Stimulated activated CD8-positive, alpha-beta memory T cell treated with anti-CD3 and anti-CD28 coated beads, Interleukin-7, amount 100 ng/mL, for 48 hours (primary cell): ENCODE measurements at places on chromosomes 7 and 10.

DNA sequence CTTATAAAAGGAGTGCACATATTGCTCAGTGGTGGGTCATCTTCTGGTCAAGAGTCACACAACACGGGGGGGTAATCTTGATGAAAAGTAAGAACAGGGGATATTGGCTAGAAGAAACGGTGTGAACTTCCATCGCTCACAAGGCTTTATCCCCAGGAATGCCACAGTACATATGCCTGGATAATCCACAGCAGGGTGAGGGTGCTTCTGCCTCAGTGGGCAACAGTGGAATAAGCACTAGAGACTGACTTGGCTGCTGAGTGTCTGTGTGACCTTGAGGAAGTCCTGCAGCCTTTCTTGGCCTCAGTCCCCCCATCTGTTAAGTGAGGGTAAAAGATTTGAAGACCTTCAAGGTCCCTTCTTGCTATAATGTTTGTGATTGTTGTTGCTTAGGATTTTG is 44.9 kb upstream of the SHH start:
- DNase-seq, result no peak

- DNase-seq, result no peak
These were observed 176.3 kb upstream of the SLC26A5 start for GRCh38 chr7:103622274-103622673.

DNA sequence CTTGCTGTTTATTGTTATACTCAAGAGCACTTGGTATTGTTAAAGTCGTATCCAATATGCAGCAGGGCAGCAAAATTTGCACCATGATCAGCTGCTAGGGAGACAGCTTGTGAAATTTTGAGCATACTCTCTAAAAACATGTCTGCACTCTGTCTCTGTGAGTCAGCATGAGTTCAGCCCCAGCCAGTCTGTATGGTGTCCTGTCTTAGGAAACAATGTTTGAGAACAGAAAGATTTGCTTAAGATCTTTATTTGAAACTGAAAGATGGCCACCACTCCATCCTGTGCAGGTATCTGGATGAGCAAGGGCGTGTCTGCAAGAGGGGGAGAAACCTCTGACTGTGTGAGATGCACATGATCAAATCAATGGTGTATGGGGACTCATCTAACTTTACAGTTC is 97.1 kb downstream of the GNAI1 start:
- DNase-seq, result no peak

DNA sequence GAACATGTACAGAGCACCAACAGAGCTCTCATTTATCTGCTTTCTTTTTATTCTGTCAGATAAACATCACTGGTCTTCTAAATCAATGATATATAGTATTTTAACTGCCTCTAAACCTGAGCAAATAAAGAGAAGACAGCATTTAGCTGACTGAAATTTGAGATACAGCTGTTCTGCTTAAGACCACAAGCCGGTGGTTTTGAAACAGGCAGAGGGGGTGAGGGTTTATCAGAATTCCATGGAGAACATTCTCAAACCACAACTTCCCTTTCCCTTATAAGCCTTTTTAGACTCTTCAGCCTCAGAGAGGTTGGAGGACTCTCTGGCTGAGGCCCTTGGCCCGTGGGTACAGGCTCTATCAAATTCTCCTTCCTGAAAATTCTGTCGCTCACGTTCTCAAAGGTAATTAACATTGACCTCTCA is 87.4 kb upstream of the RSU1 start:
- DNase-seq, result no peak

DNA sequence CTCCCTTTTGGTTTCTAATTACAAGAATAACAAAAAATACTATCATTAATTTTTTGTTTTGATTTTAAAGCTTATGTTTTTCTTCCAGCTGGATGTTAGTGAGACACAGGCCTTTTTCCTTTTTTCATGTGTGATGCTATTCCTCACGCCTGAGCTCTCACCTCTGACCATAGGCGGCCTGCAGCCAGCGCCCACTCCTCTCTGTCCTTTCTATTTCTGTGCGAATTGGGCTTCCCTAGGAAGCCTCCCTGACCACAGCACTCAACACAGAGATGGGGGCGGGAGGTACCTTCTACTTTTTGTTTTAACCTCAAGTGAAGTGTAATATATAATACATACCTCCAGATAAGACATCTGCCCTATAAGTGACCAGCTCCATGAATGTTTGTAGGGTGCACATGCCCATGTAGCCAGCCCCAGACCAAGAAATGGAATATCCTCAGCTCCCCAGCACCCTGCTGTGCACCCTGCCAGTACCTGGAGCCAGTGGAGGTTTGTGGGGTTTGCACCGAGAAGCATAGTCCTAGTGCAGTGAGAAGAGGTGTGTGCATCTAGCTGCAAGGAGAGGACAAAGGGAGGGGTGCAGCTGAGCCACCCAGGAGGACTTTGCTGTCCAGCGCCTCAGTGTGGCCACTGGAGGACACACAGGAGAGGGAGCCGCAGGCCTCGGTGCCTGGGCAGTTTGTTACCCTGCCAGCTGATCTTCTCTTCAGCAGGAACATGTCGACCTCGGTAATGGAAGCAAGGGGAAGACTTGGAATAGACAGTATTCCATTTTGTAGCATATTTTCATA is 38.5 kb downstream of the BNIP3 start:
- DNase-seq, result no peak

GRCh38 chr10:77195101-77195500 is 442.5 kb downstream of the KCNMA1 start:
- DNase-seq, result no peak

- no peak for DNase-seq
These were observed 53.8 kb downstream of the HGF start for GRCh38 chr7:81715984-81716588.

DNA sequence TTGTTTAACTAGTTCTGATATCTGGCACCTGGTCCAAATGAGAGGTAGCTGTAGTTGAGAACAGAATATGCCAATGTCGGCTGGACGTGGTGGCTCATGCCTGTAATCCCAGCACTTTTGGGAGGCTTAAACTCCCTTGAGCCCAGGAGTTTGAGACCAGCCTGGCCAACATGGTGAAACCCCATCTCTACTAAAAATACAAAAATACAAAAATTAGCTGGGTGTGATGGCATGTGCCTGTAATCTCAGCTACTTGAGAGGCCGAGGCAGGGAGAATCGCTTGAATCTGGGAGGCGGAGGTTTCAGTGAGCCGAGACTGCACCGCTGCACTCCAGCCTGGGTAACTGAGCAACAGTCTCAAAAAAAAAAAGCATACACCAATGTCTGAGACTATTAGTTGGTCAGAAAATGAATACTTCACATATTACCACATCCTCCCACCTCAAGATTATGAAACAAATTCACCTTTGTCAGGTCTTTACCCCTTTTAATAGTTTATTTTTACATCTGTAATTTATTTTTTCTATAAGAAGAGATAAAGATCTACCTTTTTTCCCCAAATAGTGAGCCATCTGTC is 38.8 kb downstream of the EPC1 start:
- DNase-seq, result no peak

DNA sequence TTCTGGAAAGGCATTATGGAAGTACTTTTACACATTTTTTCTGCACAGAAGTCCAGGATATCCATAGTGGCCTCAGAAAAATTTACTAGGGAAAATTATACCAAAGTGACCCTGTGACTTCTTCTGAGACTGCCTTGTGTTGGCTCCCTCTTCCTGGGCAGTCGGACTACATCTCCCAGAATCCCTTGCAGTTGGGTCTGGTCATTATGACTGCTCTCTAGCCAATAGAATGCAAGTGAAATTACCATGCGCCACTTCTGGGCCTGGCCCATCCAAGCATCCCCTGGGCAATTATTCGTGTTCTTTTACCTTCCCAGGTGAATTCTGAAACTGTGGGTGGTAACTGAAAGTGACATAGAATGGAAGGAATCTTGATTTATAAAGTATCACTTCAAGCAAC is 430.9 kb downstream of the ACTR3B start:
- no peak for DNase-seq

DNA sequence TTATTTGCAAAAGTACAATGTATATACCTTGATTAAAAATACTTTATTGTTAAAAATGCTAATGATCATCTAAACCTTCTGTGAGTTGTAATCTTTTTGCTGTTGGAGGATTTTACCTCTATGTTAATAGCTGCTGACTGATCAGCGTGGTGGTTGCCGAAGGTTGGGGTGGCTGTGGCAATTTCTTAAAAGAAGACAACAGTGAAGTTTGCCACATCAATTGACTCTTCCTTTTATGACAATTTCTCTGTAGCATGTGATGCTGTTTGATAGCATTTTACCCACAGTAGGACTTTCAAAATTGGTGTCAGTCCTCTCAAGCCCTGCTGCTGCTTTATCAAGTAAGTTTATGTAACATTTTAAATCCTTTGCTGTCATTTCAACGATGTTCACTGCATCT is 16.9 kb upstream of the ENTPD1 start:
- DNase-seq, result no peak

- DNase-seq, result no peak
These were observed 494 bp downstream of the PALS2 start for GRCh38 chr7:24573554-24574338.

DNA sequence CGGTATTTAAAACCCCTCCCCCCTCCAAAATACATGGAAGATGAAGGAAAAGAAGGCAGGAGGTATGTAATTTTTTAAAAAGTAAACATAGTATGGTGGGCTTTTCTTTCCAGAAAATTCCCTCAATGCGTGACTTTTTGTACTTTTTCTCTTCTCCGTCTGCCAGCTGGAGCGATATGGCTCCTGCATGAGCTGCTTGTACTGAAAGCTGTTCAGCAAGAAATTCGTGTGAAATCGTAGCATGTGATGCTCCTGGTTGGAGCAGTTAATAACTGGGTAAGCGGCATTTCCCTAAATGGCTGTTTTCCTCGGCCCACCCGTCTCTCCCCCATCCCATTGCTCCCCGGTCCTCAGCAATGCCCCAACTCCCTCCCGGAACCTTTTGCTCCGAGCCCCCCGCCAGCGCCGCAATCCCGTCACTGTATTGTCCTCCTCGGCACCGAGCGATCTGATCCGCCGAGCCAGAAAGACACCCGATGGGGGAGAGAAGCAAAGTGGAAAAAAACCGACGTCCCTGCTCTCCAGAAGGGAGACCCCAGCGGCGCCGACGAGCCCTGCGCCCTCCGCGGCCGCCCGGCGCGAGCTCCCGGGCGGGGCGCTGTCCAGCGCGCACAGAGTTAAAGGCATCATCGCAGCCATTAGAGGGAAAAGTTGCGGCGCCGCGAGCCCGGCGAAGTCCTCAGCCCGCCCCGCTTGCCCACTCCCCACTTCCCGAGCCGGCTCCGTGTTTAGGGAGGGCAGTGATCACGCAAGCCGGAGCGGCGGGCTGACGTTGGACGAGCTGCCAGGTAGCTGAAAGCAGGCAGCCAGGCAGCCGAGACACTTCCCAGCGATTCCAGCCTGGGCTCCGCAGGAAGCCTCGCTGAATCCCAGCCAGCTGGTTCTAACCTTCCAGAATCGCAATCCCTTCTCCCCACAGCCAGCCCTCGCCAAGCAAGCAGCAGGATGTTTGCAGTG is at the start of gene VSTM2A:
TSS of gene VSTM2A (plus strand) at position 707 of the 957 bp plus-strand sequence. CDS start 356 bp downstream, outside the sequence.
- no peak for DNase-seq

DNA sequence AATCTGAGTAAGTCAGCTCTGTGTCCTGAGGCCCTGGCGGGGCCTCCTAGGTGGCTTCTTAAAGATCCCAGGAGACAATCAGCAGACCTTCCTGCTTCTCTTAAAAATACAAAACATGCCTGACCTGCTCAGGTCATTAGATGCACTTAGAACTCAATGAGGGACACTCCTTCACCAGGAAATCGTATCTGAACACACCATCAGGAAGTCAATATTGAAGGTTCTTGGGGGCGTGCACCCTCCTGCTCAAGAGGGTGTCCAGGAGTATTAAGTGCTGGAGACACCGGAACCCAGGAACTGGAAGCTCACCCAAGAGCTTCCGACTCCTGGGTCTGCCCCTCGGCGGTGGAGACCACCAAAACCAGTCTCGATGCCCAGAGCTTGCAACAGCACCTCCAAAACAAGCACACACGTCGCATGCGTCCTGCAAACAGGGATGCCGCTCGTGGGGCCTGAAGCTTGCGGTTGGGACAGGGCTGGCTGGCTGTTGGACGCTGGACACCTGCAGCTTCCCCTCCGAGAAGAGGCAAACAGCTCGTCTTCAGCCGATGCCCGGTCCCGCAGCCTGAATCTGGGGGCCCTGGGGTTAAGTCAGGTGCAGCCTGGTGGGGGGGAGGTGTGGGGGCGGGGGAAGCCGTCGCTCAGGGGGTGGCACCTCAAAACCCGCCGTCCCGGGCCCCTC is 803 bp downstream of the RAPGEF5 start:
- DNase-seq, result no peak

GRCh38 chr7:24619978-24620377 is 46.7 kb downstream of the PALS2 start:
- no peak for DNase-seq

DNA sequence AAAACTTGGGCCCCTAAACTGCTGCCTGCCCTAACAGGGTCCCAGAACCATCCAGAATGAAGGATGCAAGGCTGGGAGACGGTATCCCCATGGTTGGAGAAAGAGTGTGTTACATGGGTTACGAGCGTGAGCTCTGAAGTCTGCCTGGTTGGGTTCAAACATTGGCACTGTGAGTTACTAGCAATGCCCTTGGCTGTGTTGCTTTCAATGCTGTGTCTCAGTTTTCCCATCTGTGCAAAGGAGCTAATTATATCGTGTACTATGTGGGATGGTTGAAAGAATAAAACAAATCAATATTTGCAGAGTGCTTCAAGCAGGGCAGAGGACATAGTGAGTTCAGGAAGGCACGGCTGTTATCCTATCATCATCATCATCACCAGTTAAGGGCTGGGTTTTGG is 114.7 kb downstream of the ZMIZ1 start:
- DNase-seq, result no peak

DNA sequence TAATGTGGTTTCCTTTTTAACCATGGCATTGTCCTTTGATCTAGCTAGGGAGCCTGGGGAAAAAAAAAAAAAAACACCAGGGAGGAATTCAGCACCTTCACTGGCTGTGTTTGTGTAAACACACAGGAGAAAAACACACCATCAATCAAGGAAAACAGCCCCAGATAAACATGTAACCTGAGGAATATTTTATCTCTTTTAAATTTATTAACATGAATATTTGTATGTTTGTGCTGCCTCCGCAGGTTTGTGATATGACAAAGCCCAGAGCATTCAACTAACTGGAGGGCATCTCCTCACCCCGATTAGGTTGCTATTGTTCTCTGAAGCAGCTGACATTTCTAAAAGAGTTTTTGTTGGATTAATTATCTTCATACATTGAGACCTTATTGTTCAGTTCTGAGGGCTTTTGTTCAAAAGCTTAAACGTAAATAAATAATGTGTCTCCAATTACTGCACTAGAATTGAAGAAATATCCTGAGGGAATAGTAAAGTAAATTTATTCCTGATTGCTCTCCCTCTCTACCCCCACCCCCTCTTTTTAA is 89.4 kb upstream of the SEMA3E start:
- DNase-seq, result no peak

DNA sequence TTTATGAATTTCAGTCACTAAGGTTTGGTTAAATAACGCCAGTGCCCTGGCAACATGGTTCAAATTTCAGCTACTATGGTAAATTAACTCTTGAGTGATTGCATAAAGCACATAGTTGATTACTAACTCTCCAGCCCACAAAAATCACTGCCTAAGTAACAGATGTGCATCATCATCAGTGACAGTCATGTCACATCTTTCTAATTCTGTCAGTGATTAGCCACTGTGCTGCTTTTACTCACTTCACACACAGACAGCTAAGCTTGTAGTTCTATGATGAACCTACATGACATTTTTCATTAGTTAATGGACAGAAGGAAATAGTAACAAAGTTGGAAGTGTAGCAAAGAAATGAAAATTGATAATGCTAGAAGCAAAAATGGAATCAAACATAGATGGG is 108.9 kb downstream of the DNAH11 start:
- no peak for DNase-seq
